ENCODE measurements at places on chromosomes 13 and 19. TPM values are rescaled to one million over a fixed set of nuclear protein-coding genes. Genes with fewer than 3 reads are reported as not detected.

FCAR gene
- total RNA-seq, result not detected

C19orf25 gene
- 31.9 TPM for total RNA-seq

KIR2DL3 gene
- total RNA-seq, result not detected

FBXO27 gene
- 21.4 TPM for total RNA-seq

CLIP3 gene
- total RNA-seq, result 4.0 TPM

IRGQ gene
- 10.5 TPM for total RNA-seq

ZNF492 gene
- 4.8 TPM for total RNA-seq

TSHZ3 gene
- total RNA-seq, result 0.29 TPM
